ENCODE measurements at places on chromosomes 7 and 10.

DNA sequence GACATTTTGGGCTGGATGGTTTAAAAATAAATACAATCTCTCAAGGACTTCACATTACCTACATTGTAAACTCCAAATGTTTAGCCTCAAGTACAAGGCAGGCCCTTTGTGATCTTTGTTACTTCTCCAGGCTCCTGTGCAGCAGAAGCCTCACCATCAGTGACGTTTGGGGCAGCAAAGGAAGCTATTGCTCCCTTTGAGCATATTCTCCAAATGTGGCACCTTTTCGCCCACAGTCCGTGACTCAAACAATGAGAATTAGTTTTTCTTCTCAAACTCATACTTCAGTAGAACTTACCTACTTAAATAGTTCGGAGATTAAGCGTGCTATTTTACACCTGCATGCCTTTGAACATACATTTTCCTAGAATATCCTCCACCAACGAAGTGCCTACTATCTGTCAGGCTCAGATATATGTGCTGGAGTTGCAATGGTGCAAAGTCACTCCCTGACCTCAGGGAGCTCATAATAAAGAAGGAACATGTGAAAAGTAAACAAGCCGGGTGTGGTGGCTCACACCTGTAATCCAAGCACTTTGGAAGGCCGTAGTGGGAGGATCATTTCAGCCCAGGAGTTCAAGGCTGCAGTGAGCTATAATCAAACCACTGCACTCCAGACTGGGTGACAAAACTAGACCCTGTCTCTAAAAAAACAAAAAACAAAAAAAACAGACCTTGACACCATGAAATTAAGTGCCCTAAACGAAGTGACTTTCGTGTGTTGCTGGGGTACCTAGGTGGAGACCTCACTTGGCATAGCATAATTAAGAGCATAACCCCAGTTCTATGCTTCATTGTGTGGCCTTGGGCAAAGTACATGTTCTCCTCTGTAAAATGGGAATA lies 1.2 kb upstream of the ABCF2 start:
- DNase-seq = no peak

GRCh38 chr10:61410353-61411070 lies 42.7 kb downstream of the TMEM26 start:
- DNase-seq = no peak

- no peak for DNase-seq
These were observed 52.7 kb downstream of the HIPK2 start for GRCh38 chr7:139725077-139725476.

DNA sequence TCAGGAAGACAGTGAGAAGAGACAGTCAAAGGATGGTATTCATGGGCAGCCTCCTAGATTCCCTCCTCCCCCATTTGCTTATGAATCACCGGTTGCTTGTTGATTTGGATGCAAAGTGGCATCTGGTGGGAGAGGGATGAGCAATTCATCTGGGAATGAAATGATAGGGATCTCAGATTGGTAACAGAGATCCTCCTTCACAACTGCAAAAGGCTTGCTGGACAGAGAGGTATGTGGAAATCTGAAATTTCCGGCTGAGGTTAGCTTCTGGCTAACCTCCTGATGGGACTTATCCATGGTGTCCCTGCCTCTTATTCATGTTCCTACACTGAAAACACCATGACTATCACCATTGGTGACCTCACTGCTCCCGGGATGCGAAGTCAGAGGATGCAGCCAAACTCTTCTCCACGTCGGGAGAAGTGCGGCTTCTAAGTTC lies 48.4 kb upstream of the PODXL start:
- DNase-seq = no peak

DNA sequence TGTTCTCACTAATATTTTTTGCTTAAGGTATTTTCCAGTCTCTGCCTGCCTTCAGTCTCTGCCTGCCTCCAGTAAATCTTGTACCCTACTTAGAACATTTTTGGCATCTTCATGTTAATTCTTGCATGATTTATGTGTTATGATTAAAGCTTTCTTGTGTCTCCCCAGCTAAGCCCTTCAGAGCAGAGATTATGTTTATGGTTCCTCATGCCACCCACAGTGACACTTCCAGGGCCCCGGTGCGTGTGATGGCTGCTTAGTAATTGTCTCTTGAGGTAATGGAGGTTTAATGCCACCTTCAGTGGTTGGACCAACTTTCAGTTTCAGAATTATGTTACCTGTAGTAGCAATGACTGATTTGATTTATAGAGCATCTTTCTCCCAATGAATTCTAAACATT lies 70.6 kb upstream of the MET start:
- no peak for DNase-seq

DNA sequence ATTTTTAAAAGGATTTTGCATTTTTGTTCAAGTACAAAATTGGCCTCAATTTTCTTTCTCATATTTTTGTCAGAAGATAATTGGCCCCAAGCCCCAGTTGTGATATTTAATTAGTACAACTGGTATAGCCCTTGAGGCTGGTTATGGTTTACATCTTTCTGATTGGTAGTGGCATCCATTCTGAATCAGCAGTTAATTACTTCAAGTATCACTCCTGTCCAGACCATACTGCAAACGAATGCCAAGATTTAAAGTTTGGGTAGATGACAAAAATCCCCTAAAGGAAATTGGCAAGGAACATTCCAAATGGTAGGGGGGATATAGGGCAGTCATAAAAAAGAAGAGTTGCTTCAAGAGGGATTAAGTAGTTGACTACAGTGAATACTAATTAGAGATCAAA lies 23.1 kb downstream of the MYPN start:
- DNase-seq = no peak
